Stimulated activated CD4-positive, alpha-beta T cell treated with anti-CD3 and anti-CD28 coated beads, Interleukin-4, amount 100 ng/mL, for 1 hour (primary cell): ENCODE measurements at places on chromosomes 4 and X.

- DNase-seq = no peak
Observed at GRCh38 chr4:169899295-169899694, 126.9 kb downstream of the MFAP3L start.

DNA sequence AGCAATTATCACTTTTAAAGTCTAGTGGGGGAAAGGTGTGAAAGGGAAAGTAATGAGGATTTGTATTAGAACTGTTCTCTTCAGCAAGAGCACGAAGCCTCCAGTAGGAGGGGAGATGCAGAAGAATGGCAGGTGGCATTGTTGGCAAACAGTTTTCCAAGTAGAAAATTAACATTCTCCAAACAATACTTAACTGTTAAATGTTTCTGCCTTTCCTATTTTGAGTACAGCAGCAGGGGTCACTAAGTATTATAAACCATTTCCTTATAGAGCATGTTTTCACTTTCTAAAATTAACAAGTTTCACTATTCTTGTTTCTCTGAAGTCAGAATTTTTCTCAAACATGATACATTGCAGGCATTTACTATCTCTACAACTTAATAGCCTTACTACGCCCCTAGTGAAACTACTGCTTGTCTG is 58.7 kb downstream of the LEF1 start:
- no peak for DNase-seq

DNA sequence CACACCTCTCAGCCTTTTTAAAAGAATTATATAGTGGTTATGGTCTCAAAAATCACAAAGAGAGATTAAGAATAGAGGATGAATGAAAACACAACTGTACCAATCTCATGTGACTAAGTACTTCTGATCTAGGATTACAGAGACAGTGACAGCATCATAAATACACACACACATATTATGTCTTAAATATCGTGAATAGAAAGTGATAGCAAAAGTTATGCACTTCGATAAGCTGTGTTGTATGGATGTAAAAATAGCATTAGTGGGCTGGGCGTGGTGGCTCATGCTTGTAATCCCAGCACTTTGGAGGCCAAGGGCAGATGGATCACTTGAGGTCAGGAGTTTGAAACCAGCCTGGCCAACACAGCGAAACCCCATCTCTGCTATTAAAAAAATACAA is 25.0 kb downstream of the GYPA start:
- DNase-seq = no peak

GRCh38 chrX:1011691-1012283 is 200.7 kb downstream of the CRLF2 start:
- DNase-seq = no peak

- DNase-seq = no peak
Observed at GRCh38 chr4:89142691-89143669, 31.6 kb downstream of the TIGD2 start.

- DNase-seq = no peak
Observed at GRCh38 chrX:16978193-16978984, 31.9 kb downstream of the REPS2 start.

GRCh38 chr4:55373461-55373860 is 22.3 kb upstream of the TMEM165 start:
- no peak for DNase-seq

- no peak for DNase-seq
Observed at GRCh38 chr4:174279433-174280155, 3.9 kb downstream of the FBXO8 start.
